ENCODE measurements at places on chromosomes 3 and 15.

DNA sequence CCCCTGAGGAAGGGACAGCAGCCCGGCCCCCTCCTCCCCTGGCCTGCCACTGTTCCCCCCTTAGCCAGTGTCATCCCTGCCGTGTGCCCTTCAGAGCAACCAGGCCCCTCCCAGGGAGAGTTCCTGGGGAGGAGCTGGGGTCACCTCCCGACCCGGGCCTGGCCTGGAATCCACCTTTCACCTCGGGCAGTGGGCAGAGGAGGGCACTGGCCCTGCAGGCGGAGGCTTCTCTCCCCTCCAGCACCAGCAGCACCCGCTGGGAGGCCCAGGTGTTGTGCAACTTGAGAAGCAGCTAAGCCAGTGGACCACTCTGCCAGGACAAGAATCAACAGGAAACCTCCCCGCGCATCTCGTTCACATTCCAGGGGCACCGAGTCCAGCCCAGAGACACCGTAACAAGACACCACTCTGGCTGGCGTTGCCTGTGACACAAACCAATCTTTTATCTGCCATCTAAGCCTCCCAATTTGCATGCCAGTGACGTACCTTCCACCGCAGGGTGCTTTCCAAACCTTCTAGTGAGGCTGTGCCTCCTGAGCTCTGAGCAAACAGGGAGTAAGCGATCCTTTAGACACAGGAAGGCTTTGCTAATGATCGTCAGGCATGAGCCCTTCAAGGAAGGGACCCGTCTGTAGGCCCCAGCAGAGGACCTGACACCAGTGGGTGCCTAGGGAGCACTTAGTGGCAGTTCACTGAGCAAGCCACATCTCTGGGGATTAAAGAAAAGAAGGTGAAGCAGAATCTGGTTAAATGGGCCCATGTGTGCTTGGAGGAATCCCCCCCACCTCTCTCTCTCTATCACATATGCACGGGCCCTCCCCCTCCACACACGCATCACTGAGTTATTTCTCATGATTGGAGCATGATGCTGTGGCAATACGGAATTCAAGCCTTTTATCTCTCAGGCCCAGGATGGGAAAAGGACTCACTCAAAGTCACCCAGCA is 98.9 kb upstream of the TLE3 start:
- H3K4me3 ChIP-seq, result no peak overlapping the region
- no peaks in the 10 kb centered on the region for H3K36me3 ChIP-seq
- peaks cover 7% of the 10 kb centered on the region for H3K27me3 ChIP-seq

DNA sequence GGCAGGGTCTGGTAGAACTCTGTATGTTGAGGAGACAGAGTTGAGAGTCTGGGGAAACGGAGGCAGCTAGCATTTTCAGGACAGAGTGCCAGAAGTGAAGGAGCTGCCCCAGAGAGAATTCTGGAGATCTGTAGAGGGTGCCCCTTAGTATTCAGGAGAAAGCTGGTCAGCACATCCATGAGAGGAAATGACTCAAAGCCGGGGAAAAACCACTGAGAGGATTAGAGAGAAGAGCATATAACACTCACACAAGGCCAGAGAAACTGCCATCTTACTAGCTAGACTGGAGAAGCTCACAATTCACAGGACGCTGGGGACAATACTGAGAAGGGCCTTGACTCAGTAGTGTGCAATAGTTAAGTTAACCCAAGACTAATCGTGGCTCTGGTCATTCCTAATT is 75.7 kb upstream of the DPPA4 start:
- H3K27ac ChIP-seq, result no peak overlapping the region
- H3K4me1 ChIP-seq, result no peaks in the 10 kb centered on the region
- H3K36me3 ChIP-seq, result no peaks in the 10 kb centered on the region

DNA sequence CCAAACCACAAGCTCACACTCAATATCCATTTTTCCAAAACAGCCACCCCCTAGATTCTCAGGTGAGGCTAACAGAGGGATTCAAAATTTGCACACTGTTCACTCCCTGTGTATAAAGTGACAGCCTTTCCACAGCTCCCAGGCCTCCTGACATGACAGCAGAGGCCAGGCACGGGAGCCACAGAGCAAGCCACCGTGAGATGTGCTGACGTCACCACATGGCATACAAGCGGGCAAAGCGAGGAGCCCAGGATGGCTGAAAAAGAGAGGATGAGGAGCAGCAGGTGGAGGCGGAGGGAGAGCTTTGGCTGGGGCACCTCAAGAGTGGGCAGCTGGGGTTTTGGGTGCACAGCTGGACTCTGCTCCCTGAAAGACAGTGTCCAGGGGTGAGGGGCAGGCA is 27.1 kb downstream of the EHD4 start:
- DNase-seq, result no peak
- peaks cover 81% of the 10 kb centered on the region for H3K4me1 ChIP-seq
- peaks cover 15% of the 10 kb centered on the region for H3K36me3 ChIP-seq
- no peaks in the 10 kb centered on the region for H3K27me3 ChIP-seq

GRCh38 chr3:34300621-34301020 is 502.2 kb downstream of the PDCD6IP start:
- no peak overlapping the region for H3K4me3 ChIP-seq
- no peak overlapping the region for H3K27ac ChIP-seq
- H3K36me3 ChIP-seq, result no peaks in the 10 kb centered on the region

- no peak overlapping the region for H3K4me3 ChIP-seq
- H3K27me3 ChIP-seq, result no peaks in the 10 kb centered on the region
- no peaks in the 10 kb centered on the region for H3K36me3 ChIP-seq
- DNase-seq, result no peak
- no peaks in the 10 kb centered on the region for H3K4me1 ChIP-seq
Observed at GRCh38 chr3:37315669-37316068, 141.3 kb upstream of the LRRFIP2 start.

All from SJCRH30 (cell line).